A673 (cell line): ENCODE measurements at places on chromosomes 2 and 18. TPM values are rescaled to one million over a fixed set of nuclear protein-coding genes. Genes with fewer than 3 reads are reported as not detected.
A peak's percentile ranks its signal among the peaks of the same experiment; 100 is the strongest.

Gene ALLC
- total RNA-seq: not detected in 2 replicates

Gene APLF
- 5.5 and 6.4 TPM in 2 replicates for total RNA-seq

Gene PMS1
- 43.7 and 46.5 TPM in 2 replicates for total RNA-seq

Gene SERPINB3
- not detected in 2 replicates for total RNA-seq

Gene ASIC4
- total RNA-seq: 0.45 and 1.2 TPM in 2 replicates

Gene PDE11A
- total RNA-seq: not detected in 2 replicates

Gene DHRS9
- not detected in 2 replicates for total RNA-seq

Gene ATF2
- 50.3 and 52.2 TPM in 2 replicates for total RNA-seq

GRCh38 chr2:124879640-124880039 is 854.6 kb downstream of the CNTNAP5 start:
- no peak for DNase-seq
- H3K36me3 ChIP-seq: no peaks in the 10 kb centered on the region
- H3K27ac ChIP-seq: no peak overlapping the region
- no peak overlapping the region for H3K4me3 ChIP-seq

GRCh38 chr2:35033748-35034147 is 1321.8 kb upstream of the CRIM1 start:
- no peaks in the 10 kb centered on the region for H3K36me3 ChIP-seq
- H3K27ac ChIP-seq: no peak overlapping the region
- no peak for DNase-seq

DNA sequence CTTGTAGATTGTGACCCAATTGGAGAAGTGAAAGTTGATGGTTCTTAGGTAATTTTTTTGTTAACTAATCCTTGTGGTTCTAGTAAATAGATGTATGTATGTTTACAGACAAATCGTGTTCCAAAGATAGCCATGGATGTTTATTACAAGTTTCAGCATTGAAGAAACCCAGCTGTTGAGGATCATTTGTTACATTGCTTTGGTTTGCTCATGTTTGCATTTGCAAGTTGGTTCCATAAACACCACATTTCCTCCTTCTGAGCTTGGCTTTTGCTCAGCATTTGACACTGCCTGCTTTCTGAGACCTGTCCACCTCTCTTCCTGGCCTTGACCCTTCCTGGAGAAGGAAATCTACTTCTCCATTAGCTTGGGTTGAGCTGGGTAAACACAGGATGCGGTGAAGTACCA is 1.8 kb upstream of the CCDC68 start:
- no peaks in the 10 kb centered on the region for H3K4me1 ChIP-seq
- H3K4me3 ChIP-seq: no peak overlapping the region
- H3K36me3 ChIP-seq: no peaks in the 10 kb centered on the region
- H3K27me3 ChIP-seq: peaks cover 25% of the 10 kb centered on the region

- H3K27me3 ChIP-seq: no peaks in the 10 kb centered on the region
- no peaks in the 10 kb centered on the region for H3K4me1 ChIP-seq
Measured at GRCh38 chr2:114472726-114473125, 30.3 kb downstream of the DPP10 start.

- H3K4me3 ChIP-seq: peak overlapping the region; percentile 40
- H3K27ac ChIP-seq: peak overlapping the region; percentile 100
- H3K36me3 ChIP-seq: peaks cover 13% of the 10 kb centered on the region
- H3K27me3 ChIP-seq: no peaks in the 10 kb centered on the region
- H3K4me1 ChIP-seq: peaks cover 48% of the 10 kb centered on the region
Measured at GRCh38 chr18:3603421-3604234, 153.7 kb downstream of the TGIF1 start.

GRCh38 chr2:158144914-158145625 is 43.4 kb downstream of the UPP2 start:
- no peaks in the 10 kb centered on the region for H3K4me1 ChIP-seq
- H3K27ac ChIP-seq: no peak overlapping the region
- H3K36me3 ChIP-seq: no peaks in the 10 kb centered on the region
- DNase-seq: no peak
- no peak overlapping the region for H3K4me3 ChIP-seq

DNA sequence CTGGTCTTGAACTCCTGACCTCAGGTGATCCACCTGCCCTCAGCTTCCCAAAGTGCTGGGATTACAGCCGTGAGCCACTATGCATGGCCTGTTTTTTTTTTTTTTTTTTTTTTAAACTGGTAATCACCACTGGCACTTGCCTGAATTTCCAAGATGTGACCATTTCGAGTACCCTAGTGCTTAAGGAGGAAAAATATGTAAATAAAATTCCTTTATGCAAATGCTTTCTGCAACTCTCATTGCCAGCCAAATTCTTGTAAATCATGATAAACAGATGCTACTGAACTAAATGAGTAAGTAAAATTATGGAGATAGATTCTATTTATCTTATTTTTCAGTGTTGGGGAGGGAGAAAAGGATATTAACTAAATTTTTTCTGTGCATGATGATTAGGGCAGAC is 18.6 kb downstream of the CDCA7 start:
- H3K27me3 ChIP-seq: no peaks in the 10 kb centered on the region
- no peak overlapping the region for H3K4me3 ChIP-seq
- H3K27ac ChIP-seq: no peak overlapping the region
- DNase-seq: no peak
- H3K4me1 ChIP-seq: no peaks in the 10 kb centered on the region

GRCh38 chr18:50726960-50727589 is 92.7 kb downstream of the MRO start:
- H3K36me3 ChIP-seq: no peaks in the 10 kb centered on the region
- no peak overlapping the region for H3K4me3 ChIP-seq
- H3K27me3 ChIP-seq: no peaks in the 10 kb centered on the region
- H3K27ac ChIP-seq: no peak overlapping the region
- H3K4me1 ChIP-seq: no peaks in the 10 kb centered on the region
- DNase-seq: no peak

DNA sequence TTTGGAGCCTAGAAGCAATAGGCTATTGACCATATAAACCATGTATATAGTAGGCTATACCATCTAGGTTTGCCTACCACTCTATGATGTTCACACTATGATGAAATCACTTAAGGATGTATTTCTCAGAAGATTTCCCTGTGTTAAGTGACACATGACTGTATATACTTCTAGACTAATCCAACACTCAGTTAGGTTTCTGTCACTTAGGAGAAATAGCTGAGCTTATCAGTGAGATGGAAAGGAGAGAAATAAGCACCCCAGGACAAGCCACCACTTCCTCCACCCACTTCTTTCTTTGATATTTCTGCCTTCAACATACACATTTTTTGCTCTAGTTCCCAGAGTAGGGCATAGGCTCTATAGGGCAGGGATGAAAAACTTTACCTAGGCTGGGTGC is 7.8 kb downstream of the PECR start:
- no peak overlapping the region for H3K4me3 ChIP-seq
- H3K27me3 ChIP-seq: no peaks in the 10 kb centered on the region
- no peaks in the 10 kb centered on the region for H3K4me1 ChIP-seq
- H3K27ac ChIP-seq: peak overlapping the region; percentile 58
- peak; percentile 17 for DNase-seq

DNA sequence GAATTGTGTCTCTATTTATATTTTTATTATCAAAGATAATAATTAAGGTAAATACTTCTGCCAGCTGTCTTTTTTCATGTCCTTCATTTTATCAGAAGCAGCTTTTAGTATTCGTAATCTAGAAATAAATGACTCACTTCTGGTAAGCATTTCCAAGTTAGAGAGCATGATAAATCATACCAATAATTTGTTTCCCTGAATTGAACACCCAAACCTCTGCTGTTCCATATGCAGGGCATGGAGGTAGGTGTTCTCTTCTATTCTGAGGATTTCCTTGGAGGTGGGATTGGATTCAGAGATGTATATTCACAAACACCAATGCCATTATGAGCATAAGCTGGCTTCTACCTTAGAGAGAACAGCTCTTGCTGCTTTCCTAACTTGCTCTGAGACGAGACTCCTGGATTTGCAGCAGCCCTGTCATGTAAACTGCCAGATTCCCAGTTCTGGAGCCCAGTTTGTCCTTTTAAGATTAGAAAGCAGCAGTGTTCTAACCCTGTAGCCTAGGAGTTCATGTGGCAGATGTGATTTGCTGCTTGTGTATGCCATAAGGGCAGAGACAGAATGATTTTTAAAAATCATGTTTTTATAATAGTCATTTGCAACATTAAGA is 47.5 kb downstream of the SKA1 start:
- no peaks in the 10 kb centered on the region for H3K36me3 ChIP-seq
- DNase-seq: no peak
- H3K4me1 ChIP-seq: no peaks in the 10 kb centered on the region
- no peak overlapping the region for H3K27ac ChIP-seq
- H3K4me3 ChIP-seq: no peak overlapping the region
- H3K27me3 ChIP-seq: no peaks in the 10 kb centered on the region

DNA sequence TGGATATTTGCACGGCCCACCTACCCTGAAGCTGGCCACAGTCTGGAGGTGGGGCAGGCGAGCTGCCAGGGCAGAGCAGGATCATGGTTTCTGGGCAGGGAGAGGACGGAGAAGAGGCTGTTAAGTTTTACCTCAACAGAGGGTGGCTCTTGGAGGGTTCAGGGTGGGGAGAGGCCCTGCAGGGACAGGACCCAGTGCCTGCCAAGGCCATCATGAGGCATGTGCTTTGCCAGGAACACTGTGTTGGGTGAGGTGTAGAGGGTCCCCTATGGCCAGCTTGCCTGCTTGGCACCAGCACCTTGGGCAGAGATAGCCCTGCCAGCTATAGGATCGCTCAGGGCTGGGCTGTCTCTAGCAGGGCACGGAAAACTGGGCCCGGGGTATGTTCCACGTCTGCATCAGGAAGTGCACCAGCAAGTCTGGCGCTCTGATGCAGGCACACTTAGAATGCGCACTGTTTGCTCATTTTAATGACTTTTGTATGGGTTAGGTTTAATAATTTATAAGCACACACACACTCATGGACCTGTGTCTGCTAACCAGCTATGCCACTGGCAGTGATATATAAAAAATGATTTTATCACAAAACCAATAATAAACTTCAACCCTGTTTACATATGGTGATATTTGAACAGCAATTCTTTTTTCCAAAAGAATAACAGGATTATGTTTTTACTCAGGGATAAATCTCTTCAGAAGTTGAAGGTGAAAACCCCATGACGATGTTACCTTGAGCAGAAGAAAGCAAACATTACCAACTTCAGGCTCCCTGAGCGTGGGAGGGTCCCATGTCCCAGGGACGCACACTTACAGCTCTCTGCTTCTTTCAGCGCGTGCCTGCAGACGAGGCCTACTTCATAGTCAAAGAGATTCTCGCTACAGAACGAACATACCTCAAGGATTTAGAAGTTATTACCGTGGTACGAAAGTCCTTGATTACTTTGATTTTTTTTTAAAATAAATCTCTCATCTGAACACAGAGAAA is 46.4 kb downstream of the STK25 start:
- H3K4me1 ChIP-seq: no peaks in the 10 kb centered on the region
- no peaks in the 10 kb centered on the region for H3K27me3 ChIP-seq
- H3K4me3 ChIP-seq: no peak overlapping the region
- H3K27ac ChIP-seq: no peak overlapping the region
- no peaks in the 10 kb centered on the region for H3K36me3 ChIP-seq

DNA sequence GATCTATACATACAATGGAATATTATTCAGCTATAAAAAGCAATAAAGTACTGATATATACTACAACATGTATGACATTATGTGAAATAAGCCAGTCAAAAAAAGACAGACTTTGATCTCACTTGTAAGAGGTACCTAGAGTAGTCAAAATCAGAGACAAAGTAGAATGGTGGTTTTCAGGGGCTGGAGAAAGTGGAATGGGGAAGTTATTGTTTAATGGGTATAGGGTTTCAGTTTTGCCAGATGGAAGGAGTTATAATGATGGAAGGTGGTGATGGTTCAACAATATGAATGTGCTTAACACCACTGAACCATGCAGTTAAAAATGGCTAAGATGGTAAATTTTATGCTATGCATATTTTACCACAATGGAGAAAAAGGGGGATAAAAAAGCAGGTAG is 6.3 kb downstream of the COBLL1 start:
- no peaks in the 10 kb centered on the region for H3K27me3 ChIP-seq
- H3K27ac ChIP-seq: no peak overlapping the region
- H3K4me1 ChIP-seq: peaks cover 16% of the 10 kb centered on the region
- H3K4me3 ChIP-seq: no peak overlapping the region

DNA sequence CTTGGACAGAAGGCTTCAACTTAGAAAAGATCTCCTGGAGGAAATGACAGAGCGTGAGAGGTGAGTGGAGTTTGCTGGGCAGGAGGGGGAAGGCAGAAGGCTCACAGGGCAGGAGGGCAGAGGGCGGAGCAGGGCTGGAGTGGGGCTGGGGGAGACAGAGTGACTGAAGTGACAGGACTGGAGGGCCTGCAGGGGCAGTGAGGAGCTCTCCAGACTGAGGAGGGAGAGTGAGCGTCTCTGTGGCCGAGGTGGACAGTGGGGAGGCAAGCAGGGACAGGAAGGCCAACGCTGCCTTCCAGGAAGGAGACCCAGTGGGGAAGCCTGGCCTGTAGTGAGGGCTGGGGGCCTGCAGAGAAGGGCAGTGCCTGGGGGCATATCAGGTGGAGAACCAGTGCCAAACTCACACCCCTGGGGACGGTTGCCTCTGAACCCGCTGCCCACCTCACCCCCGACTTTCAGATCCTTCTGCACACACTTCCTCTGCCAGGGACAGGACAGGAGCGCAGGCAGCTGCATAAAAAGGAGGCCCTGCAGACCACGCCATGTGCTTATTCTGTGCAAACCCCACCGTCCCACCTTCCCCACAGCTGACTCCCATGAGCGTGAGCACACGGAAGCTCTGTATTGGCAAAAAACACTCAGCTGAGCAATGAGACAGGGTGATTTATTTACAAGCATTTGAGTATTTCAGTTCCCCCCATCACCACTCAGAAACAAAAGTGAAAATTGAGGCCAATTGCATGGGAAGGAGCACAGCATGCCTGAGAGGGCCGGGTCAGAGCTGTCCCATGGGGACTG is 244.3 kb downstream of the FAM210A start:
- H3K36me3 ChIP-seq: no peaks in the 10 kb centered on the region
- no peaks in the 10 kb centered on the region for H3K27me3 ChIP-seq

DNA sequence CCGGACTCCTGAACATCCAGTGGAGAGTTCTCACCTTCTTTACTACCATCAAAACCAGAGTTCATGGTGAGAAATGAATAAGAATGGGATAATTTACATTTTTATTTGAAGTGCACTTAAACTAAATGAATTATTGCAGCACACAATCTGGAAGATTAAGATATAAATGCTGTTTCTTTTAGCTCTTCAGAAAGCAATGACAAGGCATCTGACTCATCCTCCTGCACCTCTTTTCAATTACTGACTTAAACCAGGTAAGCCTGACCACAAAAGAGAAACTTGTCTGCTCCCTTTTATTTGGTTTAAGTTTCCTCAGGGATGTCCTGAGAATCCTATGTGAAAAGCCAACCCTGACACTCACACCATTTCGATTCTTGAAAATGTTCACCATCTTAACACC is 720 bp upstream of the DSC2 start:
- no peaks in the 10 kb centered on the region for H3K4me1 ChIP-seq
- DNase-seq: no peak
- H3K4me3 ChIP-seq: no peak overlapping the region
- no peaks in the 10 kb centered on the region for H3K36me3 ChIP-seq
- no peak overlapping the region for H3K27ac ChIP-seq

DNA sequence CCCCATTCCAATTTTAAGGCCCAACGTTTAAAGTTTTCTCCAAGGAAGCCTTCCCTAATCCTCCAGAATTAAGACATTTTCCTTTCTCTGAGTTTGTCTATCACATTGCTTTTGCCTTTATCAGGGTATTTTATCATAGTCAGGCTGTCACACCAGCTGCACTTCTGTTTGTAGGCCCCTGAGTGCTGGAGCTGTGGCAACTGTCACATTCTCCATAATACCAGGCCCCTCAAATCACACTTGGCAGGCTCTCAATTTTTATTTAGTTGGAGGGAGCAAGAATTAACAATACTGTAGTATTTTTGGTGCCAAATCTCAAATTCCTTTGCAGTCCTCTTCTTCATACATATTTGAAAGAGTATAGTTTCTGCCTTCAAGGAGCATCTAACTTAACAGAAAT is 122.2 kb downstream of the FSHR start:
- no peaks in the 10 kb centered on the region for H3K36me3 ChIP-seq
- no peaks in the 10 kb centered on the region for H3K4me1 ChIP-seq
- H3K4me3 ChIP-seq: no peak overlapping the region
- no peak overlapping the region for H3K27ac ChIP-seq
